Sciatic nerve (tissue), 2 donors: ENCODE measurements at places on chromosomes 11 and 22. TPM values are rescaled to one million over a fixed set of nuclear protein-coding genes. Genes with fewer than 3 reads are reported as not detected.

Gene OR5B21
- total RNA-seq, result not detected

Gene RPS19BP1
- 58.2 TPM for total RNA-seq

Gene CSRP3
- total RNA-seq, result not detected

Gene WT1
- 0.98 TPM for total RNA-seq

Gene WNT7B
- total RNA-seq, result not detected

Gene ISX
- total RNA-seq, result not detected

Gene KRTAP5-10
- total RNA-seq, result not detected

Gene ALKBH3
- total RNA-seq, result 32.7 TPM

Gene GRIA4
- 0.45 TPM for total RNA-seq

Gene BTBD18
- total RNA-seq, result not detected

Gene MFRP
- total RNA-seq, result not detected

Gene OR51B2
- 0.40 TPM for total RNA-seq

Gene UQCC3
- total RNA-seq, result 7.1 TPM

Gene OR52E8
- not detected for total RNA-seq

Gene SPTBN2
- 6.6 TPM for total RNA-seq

Gene ACTN3
- total RNA-seq, result 0.71 TPM

Gene RBM14
- 61.1 TPM for total RNA-seq

Gene KLHL35
- 3.6 TPM for total RNA-seq

Gene TUB
- 12.9 TPM for total RNA-seq

Gene RTN3
- total RNA-seq, result 101 TPM

Gene NFAM1
- total RNA-seq, result 6.6 TPM

Gene PRSS23
- total RNA-seq, result 28.6 TPM

Gene ACRV1
- not detected for total RNA-seq

Gene OR4A5
- total RNA-seq, result not detected

Gene FJX1
- total RNA-seq, result 3.9 TPM

Gene HTR3A
- total RNA-seq, result not detected

Gene EML3
- total RNA-seq, result 113 TPM

Gene APOBEC3A
- total RNA-seq, result 9.3 TPM

Gene CD3D
- total RNA-seq, result 3.8 TPM

Gene NDUFA6
- total RNA-seq, result 31.9 TPM

Gene GUCY1A2
- total RNA-seq, result 12.4 TPM

Gene RTN4R
- total RNA-seq, result 4.4 TPM

Gene SMTNL1
- total RNA-seq, result not detected

Gene ANAPC15
- total RNA-seq, result 21.4 TPM

Gene OR4D5
- total RNA-seq, result not detected

Gene SEC14L6
- 4.3 TPM for total RNA-seq

Gene PLEKHB1
- 370 TPM for total RNA-seq
